ENCODE measurements at places on chromosomes 6 and 20. TPM values are rescaled to one million over a fixed set of nuclear protein-coding genes. Genes with fewer than 3 reads are reported as not detected.

ZFP57 gene
- total RNA-seq = 5.9 TPM

CALHM4 gene
- total RNA-seq = not detected

NNAT gene
- total RNA-seq = 2.1 TPM

TTK gene
- total RNA-seq = 53.8 TPM

TRIM31 gene
- total RNA-seq = not detected

ANKRD60 gene
- total RNA-seq = not detected

All from activated naive CD4-positive, alpha-beta T cell treated with anti-CD3 and anti-CD28 coated beads, Interleukin-2, amount 50 U/mL, for 72 hours (primary cell).